Calu3 (cell line): ENCODE measurements at places on chromosomes 5 and 9. TPM values are rescaled to one million over a fixed set of nuclear protein-coding genes. Genes with fewer than 3 reads are reported as not detected.

LPAR1 gene
- total RNA-seq = 6.3 and 7.1 TPM in 2 replicates

SERF1A gene
- 2.0 and 5.3 TPM in 2 replicates for total RNA-seq

ESM1 gene
- not detected in 2 replicates for total RNA-seq

PDCD1LG2 gene
- not detected in 2 replicates for total RNA-seq

CDH10 gene
- total RNA-seq = not detected in 2 replicates

ELOVL7 gene
- 40.5 and 42.7 TPM in 2 replicates for total RNA-seq

URM1 gene
- total RNA-seq = 38.6 and 40.2 TPM in 2 replicates

IFNA8 gene
- total RNA-seq = not detected in 2 replicates

GPX3 gene
- not detected in 2 replicates for total RNA-seq

PAEP gene
- 0.45 TPM in 1 of 2 replicates, not detected in the other for total RNA-seq

SLC4A9 gene
- 0.24 TPM in 1 of 2 replicates, not detected in the other for total RNA-seq

SPOUT1 gene
- 35.8 and 46.8 TPM in 2 replicates for total RNA-seq

SNAPC4 gene
- 9.7 and 10.5 TPM in 2 replicates for total RNA-seq

ORM2 gene
- not detected in 2 replicates for total RNA-seq

ADAMTSL2 gene
- 0.14 TPM in 1 of 2 replicates, not detected in the other for total RNA-seq

RLN1 gene
- not detected in 2 replicates for total RNA-seq
